Stimulated activated CD8-positive, alpha-beta memory T cell treated with anti-CD3 and anti-CD28 coated beads, Interleukin-4, amount 100 ng/mL, for 1 hour (primary cell): ENCODE measurements at places on chromosomes 16 and 17.

GRCh38 chr17:10512856-10513255 lies 5.5 kb downstream of the MYH1 start:
- no peak for DNase-seq

DNA sequence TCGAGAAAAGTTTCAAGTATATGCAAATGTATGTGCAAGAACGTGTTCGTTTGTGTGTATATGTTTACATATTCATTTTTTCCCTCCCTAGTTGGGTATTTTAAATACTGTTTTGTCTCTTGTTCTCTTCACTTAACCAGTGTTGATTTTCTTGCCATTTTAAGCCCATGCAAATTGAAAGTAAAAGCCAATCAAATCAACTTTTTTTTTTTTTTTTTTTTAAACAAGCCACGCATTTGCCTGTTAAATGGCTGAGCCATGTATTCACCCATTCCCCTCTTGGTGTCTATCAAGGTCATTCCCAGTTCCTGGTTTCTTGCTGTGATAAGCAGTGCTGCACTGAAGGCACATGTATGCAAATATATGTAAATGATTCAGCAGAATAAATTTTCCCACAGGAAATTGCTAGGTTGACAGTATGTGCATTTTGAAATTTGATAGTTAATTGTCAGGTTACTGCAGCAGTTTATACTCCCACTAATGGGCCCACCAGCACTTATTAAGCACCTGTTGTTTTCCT lies 12.2 kb downstream of the ABCC1 start:
- DNase-seq: no peak

DNA sequence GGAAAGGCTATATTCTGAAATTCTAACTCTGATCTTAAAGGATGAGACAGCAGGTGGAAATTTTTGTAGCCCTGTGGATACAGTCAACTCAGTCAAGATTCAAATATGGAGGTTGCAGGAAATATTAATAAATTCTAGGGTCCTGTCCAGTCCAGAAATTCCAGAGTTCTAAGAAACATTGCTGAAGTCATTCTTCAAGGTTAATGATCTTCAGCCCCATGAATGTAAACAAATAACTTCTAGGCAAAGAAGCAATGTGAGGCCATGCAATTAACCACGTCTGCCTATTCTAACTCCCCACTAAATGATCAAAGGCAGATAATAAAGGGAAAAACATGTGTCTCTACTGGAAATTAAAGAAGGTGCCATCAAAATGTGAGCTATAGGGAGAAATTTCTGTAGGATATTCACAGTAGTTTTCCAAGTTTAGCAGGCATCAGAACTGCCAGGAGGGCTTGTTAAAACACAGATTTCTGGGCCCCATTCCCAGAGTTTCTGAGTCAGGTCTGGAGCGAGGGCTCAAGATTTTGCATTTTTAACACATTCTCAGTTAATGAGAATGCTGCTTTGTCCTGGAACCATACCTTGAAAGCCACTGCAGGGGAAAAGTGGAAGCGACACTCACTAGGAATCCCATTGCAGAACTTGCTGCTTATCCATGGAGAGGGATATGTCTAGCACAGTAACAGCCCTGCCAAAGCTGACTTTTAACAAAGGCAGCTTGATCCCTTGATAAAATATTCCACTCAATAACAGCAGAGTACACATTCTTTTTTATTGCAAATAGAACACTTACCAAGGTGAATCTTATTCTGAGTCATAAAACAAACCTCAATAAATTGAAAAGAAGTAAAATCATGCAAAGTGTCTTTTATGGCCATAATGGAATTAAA lies 61.8 kb downstream of the DNAH3 start:
- DNase-seq: no peak

DNA sequence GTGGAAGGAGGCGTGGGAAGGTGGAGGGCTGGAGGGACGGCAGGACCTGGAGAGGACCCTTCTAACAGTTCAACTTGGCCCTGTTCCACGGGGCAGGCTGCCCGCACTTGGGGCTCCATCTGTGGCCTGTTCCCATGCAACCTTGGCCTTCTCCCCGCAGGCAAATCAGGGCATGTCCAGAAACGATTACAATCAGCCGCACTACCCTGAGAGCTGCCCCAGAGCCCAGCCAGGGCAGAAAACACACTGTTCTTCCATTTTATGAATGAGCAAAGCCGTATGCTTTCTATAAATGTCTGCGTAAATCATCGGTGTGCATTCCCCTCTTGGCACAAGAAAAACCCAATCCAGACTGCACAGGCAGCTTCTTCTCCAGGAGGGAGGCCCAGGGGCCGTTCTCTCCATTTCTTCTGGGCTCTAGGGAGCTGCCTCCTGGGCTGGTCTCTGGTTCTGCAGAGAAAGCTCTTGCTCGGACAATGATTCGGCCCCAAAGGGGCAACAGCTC lies 228.7 kb downstream of the SOX9 start:
- DNase-seq: no peak

DNA sequence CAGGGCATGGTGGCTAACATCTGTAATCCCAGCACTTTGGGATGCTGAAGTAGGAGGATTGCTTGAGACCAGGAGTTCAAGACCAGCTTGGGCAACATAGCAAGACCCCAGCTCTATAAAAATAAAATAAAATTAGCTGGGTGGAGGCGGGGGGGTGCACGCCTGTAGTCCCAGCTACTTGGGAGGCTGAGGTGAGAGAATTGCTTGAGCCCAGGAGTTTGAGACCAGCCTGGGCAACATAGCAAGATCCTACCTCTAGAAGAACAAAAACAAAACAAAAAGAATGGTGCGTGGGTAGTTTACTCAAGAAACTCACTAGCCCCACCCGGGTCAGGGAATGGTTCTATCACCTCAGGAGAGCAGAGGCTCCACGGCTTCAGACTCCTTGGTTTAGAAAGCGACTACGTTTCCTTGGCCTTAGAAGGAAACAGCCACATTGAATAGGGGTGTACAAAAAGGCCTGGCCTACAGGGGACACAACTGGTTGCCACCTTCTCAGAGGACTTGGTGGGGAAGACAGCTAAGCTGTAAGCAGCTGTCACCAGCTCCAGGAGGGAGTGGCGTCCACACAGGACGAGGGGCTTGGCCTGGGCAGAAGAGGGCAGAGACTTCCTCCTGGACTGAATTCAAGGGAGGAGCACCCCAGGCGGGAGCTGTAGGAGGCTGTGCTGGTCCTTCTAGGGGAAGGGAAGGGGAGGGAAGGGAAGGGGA lies 716 bp downstream of the TK1 start:
- no peak for DNase-seq

GRCh38 chr16:60459463-60459862 lies 1576.8 kb downstream of the CDH8 start:
- no peak for DNase-seq
